ENCODE measurements at places on chromosomes 6 and 20.

GRCh38 chr20:17664025-17664633 lies 17.9 kb downstream of the RRBP1 start:
- DNase-seq: no peak

GRCh38 chr20:37822141-37822601 lies 80.8 kb upstream of the VSTM2L start:
- DNase-seq: no peak

DNA sequence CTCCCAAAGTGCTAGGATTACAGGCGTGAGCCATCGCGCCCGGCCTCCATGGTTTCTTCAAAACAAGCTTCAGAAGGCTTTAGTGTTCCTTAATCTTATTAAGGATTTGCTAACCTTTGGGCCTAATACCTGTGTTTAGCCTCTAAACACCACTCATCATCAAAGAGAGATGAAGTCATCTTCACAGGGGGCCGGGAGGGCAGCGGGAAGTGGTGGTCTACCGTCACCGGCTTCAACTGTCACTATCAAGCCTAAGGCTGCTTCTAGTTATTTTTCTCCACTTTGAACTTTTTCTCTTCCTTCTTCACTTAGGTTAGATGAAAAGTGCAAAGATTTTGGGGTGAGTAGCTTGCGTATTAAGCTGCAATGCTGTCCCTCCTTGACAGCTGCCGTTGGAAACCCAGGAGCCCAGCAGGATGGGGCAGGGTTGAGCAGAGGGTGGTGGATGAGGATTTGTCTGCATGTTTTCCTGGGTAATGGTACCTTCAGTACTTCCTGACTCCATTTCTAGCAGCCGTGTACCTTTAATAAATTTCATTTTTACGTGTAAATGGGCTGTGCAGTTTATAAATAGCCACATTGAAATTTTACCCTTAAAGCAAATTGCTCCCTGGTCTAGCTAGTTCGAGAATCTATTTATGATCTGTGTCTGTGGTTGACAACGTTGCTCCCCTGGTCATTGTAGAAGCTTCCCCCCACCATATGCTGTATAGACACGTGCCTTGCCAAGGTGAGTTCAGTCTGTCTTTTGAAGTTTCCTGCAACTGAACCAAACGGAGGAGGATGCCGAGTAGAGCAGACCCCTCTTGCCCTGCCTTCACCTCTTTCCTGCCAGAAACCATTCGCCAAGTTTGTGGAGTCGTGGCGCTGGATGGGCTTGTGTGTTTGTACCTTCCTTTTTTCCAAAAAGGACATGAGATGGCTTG lies 64.8 kb downstream of the SYNJ2 start:
- DNase-seq: no peak

GRCh38 chr6:17959302-17959701 lies 28.1 kb downstream of the KIF13A start:
- no peak for DNase-seq

DNA sequence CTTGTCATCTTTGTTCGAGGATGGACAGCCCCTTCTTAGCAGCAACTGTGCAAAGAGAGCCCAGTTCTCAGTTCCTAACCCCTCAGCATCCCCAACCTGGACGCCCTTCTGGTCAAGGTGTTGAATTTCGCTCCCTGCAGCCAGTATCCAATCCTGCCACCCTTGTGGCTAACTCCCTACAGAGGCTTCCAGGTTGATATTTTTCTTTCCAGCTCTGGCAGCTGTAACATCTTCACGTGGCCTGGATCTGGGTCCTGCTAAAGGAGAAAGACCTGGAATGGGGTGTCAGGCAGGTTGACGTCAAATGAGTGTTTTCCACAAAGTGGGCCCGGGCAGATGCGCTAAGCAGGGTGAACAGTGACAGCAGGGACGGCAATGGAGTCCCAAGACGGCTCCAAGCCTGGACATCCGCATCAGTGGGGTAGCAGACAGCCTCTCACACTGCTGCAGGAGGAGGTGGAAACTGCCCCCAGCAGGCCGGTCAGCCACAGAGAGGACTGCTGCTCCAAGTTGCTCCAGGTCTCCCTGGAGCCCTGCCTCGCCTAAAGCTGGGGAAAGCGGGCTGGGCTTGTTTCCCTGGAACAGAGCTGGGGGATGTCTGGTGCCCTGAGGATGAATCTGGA lies 1.0 kb upstream of the YTHDF1 start:
- DNase-seq: no peak

DNA sequence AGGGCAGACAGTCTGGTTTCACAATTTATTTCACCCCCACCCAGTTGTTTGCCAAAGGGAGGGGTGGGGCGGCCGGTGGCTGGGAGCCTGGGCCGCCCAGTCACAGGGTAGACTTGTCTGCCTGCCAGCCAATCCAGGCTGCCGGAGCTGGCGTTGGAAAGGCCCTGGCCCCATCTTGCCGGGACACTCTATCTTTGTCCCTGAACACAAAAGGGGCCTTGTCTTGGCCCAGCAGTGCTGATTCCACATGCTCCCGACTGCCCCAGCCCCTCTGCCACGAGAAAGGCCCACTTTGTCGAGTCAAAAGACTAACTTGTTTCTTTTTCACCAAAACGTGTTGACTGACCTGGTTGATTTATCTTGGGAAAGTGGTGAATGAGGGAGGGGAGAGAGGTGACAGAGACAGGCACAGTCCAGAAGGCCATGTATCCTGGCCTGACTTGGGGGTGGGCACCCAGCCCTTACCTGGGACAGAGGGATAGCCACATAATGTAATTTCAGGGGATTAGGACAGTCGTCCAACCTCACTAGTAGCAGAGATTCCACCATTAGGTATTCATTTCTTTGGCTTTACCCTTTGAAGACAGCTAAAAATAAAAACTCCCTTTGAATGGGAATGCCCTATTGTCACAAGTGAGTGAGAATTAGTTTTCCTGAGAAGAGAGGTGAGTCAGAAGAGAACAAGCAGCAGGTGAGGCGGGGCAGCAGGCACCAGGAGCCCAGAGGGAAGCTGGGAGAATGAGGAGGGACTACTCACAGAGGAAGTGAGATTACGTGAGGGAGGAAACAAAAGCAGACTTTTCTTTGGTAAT lies 67.0 kb upstream of the SIRPA start:
- DNase-seq: no peak

DNA sequence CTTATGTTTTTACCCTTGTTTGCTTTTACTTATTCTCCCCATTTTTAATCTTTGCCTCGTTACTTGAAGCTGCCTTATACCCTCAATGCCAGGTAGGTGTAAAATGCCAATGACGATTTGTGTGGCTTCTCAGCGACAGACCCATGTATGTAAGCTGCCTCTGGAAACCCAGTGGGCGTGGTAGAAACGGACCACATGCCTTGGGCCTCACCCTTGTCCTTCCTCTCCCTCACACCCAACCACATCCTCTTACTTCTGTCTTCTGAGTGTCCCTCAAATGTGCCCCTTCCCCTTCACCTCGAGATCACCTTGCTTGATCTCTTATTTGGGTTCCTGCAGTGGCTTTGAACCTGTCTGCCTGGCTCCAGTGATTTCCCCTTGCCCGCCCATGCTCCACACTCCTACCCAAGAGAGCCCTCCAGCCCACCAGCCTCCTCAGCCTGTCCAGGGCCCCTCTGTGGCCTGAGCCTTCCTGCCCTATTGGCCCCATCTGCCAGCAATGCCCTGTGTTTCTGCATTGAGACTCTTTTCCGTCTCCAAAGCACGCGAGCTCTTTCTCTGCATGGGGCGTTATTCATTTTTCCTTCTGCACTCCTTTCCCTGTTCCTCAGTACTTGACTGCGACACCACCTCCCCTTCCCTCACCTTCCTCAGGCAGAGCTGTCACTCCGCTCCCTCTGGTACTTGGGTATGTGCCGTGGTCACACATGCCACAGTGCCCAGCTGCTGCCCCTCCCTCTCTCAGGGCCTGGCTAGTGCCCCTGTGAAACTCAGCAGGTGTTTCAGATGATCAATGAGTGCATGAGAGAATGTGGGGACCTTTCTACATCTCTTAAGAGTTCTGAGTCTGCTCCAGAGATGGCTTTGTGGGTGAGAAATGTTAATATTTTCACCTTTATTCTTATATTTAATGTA lies 115.4 kb downstream of the SLX4IP start:
- no peak for DNase-seq

DNA sequence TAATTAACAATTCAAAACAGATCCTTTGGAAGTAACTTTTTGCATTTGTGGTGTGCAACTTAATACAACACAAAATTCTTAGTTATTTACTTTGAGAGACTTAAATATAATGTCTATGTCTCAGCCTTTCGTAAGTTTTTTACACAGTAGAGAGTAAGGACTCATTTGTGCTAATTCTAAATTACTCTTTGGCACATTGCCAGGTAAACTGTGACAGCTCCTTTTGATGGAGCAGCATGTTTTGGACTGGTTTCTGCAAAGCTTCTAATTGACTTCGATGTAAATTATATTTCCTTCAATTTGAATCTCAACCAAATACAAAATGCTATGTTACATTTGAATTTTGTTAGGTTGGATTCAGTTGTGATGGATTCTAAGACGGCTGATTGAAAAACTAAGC lies 450.7 kb upstream of the OPRM1 start:
- no peak for DNase-seq

- DNase-seq: no peak
Measured at GRCh38 chr6:157139054-157139708, 184.1 kb downstream of the TMEM242 start.

DNA sequence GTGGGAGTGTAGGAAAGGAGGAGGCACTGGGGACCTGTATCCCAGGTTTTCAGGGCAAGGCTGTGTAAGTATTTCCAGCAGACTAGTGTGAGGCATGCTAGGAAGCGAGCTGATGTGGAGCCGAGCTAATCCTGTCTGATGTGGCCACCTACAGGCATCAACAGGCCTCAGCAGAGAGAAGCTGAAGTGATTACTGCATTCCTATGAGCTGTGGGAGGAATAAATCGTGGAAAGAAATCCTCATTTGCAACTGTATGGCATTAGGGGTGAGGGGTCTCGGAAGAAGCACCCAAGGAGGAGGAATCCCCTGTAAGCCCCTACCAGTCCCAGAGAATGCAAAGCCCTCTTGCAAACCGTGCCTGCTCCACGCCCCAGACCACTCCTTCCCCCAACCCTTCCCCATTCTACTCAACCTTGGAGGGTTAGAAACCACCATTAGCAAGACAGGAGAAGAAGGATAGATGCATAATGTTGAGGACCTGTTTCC lies 41.6 kb downstream of the C6orf15 start:
- DNase-seq: no peak

DNA sequence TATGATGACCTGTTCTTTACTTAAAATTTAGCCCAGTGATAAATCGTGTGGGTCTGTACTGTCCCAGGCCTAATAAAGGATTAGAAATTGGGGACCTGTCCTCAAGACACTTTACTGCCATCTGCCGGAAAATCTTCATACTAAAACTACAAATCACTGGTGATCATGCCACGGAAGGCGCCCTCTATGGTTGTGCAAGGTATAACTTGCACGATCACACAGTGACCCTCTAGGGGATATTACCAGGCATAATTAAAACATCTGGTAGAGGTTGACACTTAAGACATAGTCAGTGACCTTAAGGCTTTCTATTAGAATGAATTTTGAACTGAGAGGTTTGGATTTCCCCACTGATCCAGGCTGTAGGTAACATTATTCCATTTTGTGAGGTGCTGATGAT lies 172.6 kb downstream of the BMP2 start:
- DNase-seq: no peak

DNA sequence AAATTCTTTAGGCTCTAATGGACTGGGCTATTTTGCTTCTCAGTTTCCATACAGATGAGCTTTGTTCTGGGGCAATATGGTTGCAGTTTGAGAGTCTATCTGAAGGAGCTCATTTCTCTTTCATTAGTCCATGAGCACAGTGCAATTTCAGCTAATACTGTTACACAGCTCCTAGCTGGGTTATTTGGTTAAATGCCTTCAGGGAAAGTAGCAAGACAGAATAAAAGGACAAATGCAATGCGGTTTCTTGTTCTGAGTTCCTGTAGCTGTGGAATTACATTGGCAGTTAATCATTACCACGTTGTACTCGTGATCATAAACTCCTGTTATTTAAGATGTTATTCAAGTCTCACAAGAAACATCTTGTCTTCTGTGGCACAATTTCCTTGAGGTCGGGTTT lies 127.7 kb downstream of the BFSP1 start:
- DNase-seq: no peak

GRCh38 chr20:2210646-2211552 lies 84.9 kb upstream of the TGM3 start:
- DNase-seq: no peak

- no peak for DNase-seq
Measured at GRCh38 chr6:96467814-96468213, 53.8 kb upstream of the UFL1 start.

DNA sequence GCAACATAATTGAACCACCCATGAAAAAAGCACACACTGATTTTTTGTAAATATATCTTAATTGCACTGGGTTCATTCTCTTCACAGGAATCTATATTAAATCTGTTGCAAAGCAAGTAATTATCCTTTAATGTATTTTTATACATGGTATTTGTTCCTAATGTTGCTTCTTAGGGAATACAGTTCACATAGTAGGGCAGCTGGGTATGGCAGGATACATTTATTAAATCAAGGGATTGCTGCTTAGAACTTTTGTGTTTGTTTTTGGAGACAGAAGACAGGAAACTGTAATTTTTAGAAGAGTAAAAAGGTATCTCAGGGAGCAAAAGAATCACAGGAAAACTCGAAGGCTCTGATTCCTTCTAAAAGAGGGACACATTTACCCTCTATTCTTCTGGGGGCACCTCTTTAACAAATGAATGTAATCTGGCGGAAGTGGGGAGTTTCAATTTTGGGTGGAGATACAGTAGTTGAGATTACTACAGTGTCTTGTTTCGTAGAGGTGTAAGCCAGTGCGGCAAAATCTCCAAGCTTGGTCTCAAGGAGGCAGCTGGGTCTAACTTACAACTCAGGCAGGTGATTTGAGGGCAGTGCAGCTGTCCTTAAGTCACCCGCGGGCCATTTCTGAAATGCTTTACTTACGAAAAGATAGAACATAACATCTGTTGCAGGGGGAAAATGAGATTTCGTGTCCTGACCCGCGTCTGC lies 812 bp upstream of the SMIM13 start:
- no peak for DNase-seq
